Epithelial cell of proximal tubule (primary cell): ENCODE measurements at places on chromosomes 2 and 18.

DNA sequence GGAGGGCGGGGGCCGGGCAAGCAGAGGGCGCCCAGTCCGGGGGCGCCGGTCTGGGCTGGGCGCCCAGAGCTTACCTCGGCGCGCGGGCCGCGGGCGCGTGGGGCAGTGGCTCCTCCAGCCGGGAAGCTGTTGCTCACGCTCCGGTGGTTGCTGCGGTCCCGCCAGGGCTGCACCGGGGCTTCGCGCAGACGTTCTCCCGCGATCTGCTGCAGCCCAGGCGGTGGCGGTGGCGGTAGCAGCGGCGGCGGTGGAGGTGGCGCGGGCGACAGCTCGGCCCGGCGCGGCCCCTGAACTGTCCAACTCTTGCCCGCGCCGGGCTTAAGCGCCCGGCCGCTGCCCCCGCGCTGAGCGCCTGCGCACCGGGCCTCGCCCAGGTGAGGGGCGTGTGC lies 391 bp downstream of the ZNF385B start:
- DNase-seq, result no peak

DNA sequence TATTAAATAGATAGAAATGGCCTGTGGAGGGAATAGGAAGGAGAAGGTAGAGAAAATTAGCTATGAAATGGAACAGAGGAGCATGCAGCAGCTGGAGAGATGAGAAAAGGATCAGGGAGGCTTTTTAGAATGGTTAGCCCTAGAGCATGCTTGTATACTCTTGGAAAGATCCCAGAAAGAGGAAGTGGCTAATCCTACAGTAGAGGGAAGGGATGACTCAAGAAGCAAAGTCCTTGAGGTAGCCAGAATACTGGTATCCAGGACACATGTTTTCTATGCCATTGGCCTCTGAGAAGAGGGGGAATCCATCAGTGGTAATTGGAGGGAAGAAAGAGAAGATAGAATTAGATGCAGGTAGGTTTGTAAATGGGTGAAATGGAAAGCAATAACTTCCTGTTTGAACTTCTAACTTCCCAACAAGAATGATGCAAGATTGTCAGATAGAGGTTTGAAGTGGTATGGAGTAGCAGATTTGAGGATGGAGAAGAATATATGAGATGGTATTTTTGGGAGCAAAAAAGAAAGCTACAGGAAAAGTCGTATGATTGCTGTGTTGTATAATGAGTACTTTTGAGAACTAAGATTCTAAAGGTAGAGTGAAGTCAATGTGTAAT lies 17.1 kb upstream of the OSBPL6 start:
- DNase-seq, result no peak

DNA sequence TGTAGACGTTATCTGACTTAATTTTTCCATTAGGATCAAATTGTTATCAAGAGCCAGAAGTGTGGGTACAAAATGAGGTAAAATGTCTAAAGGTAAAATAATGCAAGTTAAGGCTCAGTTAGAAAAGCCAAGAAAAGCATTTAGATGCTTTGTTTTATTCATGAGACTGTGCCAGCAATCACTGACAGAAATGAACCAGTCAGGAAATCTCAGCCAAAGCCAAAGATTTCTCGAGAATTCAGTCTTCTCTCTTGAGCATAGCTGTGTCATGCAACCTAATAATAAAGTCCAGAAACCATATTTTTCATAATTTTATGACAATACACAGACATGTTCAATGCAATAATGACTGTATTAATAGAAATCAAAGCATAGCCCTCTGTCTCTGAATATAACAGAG lies 43.5 kb upstream of the ZNF397 start:
- DNase-seq, result no peak

- DNase-seq, result no peak
Observed at GRCh38 chr2:219733106-219733505, 105.7 kb downstream of the SLC4A3 start.

GRCh38 chr2:79554899-79555298 lies 42.0 kb downstream of the CTNNA2 start:
- no peak for DNase-seq

GRCh38 chr2:219775506-219775905 lies 148.1 kb downstream of the SLC4A3 start:
- DNase-seq, result no peak

- DNase-seq, result no peak
Observed at GRCh38 chr2:189304360-189304759, 124.8 kb upstream of the COL5A2 start.

- DNase-seq, result no peak
Observed at GRCh38 chr2:81901017-81901416, 1596.5 kb upstream of the LRRTM1 start.

GRCh38 chr2:134173338-134174016 lies 80.4 kb upstream of the MGAT5 start:
- no peak for DNase-seq

- no peak for DNase-seq
Observed at GRCh38 chr18:35158728-35159450, 81.9 kb upstream of the ZNF397 start.

DNA sequence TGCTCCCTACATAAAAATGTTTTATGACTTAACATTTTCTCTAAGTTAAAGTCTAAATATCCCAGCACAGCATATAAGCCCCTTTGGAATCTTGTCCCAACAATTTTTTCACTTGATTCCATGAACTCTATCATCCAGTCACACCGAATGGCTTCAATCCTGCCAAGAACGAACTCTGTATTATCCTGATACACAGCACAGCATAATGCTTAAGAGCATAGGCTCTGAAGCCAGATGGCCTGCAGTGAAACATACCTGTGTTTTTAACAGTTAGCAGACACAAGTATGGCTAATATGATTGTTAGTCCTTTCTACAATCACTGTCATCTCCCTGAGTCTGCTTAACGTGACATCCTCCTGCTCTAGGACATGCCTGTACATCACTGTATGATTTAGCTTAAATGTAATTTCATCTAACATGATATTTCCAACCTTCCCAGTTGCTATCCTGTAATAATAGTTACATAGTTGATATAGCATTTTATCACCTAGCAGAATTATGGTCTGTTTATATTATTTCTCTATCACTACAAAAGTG lies 669.5 kb downstream of the ERBB4 start:
- no peak for DNase-seq

- no peak for DNase-seq
Observed at GRCh38 chr18:4196351-4196750, 258.8 kb downstream of the DLGAP1 start.
